ENCODE measurements at places on chromosomes 2 and 18. TPM values are rescaled to one million over a fixed set of nuclear protein-coding genes. Genes with fewer than 3 reads are reported as not detected.

IL1R1 gene
- total RNA-seq, result 7.7 TPM

COA5 gene
- 16.5 TPM for total RNA-seq

ERCC3 gene
- 34.7 TPM for total RNA-seq

GAREM1 gene
- 9.0 TPM for total RNA-seq

POLR1A gene
- 45.3 TPM for total RNA-seq

SCN3A gene
- not detected for total RNA-seq

ACADL gene
- not detected for total RNA-seq

ABCG8 gene
- total RNA-seq, result not detected

BOK gene
- total RNA-seq, result 15.8 TPM

GKN2 gene
- not detected for total RNA-seq

EVX2 gene
- total RNA-seq, result not detected

NT5DC4 gene
- total RNA-seq, result 1.2 TPM

KCNJ3 gene
- total RNA-seq, result not detected

ME2 gene
- total RNA-seq, result 57.8 TPM

DSC2 gene
- 34.7 TPM for total RNA-seq

ANKRD30B gene
- total RNA-seq, result not detected

PLCL1 gene
- 0.33 TPM for total RNA-seq

AGXT gene
- total RNA-seq, result not detected

KIF1A gene
- not detected for total RNA-seq

REG1B gene
- not detected for total RNA-seq

ALK gene
- not detected for total RNA-seq

POTEI gene
- total RNA-seq, result not detected

IDH1 gene
- total RNA-seq, result 125 TPM

VWC2L gene
- not detected for total RNA-seq

HOXD4 gene
- not detected for total RNA-seq

G6PC2 gene
- total RNA-seq, result not detected

REG1A gene
- not detected for total RNA-seq

VWA3B gene
- total RNA-seq, result 0.66 TPM

DNAH6 gene
- total RNA-seq, result 0.50 TPM

C2orf68 gene
- 10.8 TPM for total RNA-seq

LCLAT1 gene
- 27.8 TPM for total RNA-seq

POTEC gene
- not detected for total RNA-seq

CCDC150 gene
- total RNA-seq, result 2.2 TPM

ABCG5 gene
- not detected for total RNA-seq

DNAJC5G gene
- total RNA-seq, result not detected

SRBD1 gene
- 18.8 TPM for total RNA-seq

RAB31 gene
- 12.3 TPM for total RNA-seq

MPP4 gene
- total RNA-seq, result 0.16 TPM

C2orf81 gene
- 9.5 TPM for total RNA-seq

RAB6C gene
- total RNA-seq, result not detected

Data from mammary epithelial cell (primary cell).